ENCODE measurements at places on chromosomes 3 and 15.

DNA sequence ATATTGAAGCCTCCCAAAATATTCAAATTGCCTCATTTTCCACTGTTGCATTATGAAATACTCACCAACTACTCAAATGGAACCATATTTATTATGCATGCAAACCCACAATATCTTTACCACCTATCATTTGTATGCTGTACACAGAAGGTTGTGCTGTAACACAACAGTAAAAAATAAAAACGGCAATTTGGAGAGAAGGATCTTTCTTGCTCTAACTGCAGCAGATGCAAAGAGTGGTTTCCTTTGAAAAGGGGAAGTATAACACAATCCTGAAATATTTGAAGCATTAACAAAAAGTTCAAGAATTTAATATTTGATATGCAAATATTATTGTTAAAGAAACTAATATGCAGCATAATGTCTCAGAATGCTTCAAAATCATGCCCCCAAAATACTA, 244.5 kb upstream of the SUCLG2 start:
- DNase-seq: no peak

- no peak for DNase-seq
These were observed 224.4 kb downstream of the ZMAT3 start for GRCh38 chr3:178847190-178847589.

DNA sequence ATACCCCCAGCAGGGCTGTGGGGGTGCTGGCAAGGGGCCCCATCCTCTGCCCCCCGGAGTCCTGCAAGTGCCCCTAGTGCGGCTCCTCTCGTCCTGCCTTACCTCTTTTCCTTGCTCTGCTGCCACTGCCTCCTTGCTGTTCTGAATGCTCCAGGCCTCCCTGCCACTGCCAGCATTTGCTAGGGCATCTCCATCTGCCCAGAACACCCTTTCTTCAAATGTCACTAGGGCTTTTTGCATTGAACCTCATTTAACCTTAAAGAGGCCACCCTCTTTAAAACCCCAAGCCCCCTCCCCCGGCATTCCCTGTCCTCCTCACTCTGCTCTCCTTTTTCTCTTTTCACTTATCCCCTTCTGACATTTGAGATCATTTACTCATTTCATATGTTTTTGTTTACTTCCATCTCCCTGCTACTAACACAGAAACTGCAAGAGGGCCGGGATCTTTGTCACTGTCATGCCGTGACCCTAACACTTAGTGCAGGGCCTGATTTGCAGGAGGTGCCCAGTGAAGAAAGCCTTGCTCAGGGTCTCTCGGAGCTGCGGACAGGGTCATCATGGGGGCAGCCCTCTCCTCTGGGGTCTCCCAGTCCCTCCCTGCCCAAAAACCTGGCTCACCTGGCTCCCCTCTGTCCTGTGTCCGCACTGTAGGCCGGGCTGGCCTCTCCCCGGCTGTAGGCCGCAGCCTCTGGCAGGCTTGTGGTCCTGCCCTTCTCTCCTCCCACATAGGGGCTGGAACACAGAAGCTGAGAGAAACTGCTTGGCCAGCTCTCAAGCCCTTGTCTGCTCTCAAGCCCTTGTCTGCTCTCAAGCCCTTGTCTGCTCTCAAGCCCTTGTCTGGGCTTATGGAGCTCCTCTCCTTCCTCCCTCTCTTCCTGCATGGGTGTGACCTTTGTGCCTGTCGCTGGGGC, at the start of gene ACOX2:
TSS of gene ACOX2 (minus strand) at position 690 of the 911 bp plus-strand sequence. CDS start 2,084 bp downstream, outside the sequence.
- DNase-seq: no peak

DNA sequence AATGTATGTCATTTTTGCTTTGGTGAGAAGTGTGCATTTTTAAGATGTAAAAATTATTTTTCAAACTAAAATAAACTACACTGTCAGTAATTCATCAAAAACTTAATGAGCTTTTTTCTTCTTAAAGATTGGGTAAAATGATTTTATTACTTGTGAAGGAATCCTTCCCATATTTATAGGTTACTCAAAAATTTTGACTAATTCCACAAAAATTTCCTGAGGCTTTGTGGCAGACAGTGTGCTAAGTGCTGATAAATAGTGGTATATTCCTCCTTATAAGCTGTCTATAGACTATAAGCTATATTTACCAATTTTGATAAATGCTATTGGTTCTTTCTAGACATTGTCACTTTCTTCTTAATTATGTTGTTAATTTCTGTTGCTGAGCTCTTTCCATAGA, 284.5 kb upstream of the SEMA6D start:
- no peak for DNase-seq

GRCh38 chr3:14902719-14903118, 44.7 kb upstream of the NR2C2 start:
- no peak for DNase-seq

- DNase-seq: no peak
These were observed 184.0 kb upstream of the LYSMD4 start for GRCh38 chr15:99917252-99917651.

- no peak for DNase-seq
These were observed 42.9 kb upstream of the LPP start for GRCh38 chr3:188111002-188111584.

DNA sequence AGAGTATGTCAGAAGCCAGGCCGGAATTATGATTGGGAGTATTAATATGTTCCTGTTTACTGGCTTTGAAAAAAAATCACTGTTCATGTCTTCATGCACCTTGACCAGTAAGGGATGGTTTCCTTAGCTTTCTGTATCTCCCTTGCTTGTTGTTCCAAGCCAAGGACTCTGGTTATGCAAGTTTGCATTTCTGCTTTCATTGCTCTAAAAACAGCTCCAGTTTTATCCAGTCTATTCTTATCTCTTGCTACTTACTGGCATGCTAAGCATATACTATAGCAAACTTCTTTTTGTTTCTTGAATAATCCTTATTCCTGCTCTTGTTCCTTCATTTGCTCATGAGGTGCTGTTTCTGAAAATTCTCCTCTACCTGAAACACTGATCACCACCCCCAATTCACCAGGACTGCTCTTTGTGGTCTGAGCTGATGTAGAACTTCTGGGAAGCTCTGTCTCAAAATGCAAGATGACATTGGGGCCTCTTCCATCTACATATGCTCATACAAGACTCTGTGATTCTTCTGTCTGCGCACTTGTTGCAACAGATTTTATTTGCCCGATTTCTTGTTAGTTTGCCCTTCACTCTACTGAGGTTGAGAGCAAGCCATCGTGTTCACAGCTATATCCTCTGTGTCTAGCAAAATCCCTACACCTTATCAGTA, 173.0 kb downstream of the EBLN2 start:
- DNase-seq: no peak

GRCh38 chr3:70010346-70010745, 10.8 kb downstream of the SAMMSON start:
- DNase-seq: no peak

- DNase-seq: no peak
These were observed 46.9 kb upstream of the MUC13 start for GRCh38 chr3:124981472-124981871.

GRCh38 chr15:37015451-37015850, 84.9 kb downstream of the MEIS2 start:
- DNase-seq: no peak

- DNase-seq: no peak
These were observed 63.8 kb downstream of the SLCO2A1 start for GRCh38 chr3:133965906-133966305.

- DNase-seq: no peak
These were observed 33.4 kb downstream of the CCDC33 start for GRCh38 chr15:74269362-74270035.

- DNase-seq: no peak
These were observed 25.8 kb downstream of the CCDC12 start for GRCh38 chr3:46950650-46951241.

All from SW 1271 (cell line).